Uterus (tissue), 4 donors: ENCODE measurements at places on chromosomes 7 and 10.
A peak's percentile ranks its signal among the peaks of the same experiment; 100 is the strongest.

DNA sequence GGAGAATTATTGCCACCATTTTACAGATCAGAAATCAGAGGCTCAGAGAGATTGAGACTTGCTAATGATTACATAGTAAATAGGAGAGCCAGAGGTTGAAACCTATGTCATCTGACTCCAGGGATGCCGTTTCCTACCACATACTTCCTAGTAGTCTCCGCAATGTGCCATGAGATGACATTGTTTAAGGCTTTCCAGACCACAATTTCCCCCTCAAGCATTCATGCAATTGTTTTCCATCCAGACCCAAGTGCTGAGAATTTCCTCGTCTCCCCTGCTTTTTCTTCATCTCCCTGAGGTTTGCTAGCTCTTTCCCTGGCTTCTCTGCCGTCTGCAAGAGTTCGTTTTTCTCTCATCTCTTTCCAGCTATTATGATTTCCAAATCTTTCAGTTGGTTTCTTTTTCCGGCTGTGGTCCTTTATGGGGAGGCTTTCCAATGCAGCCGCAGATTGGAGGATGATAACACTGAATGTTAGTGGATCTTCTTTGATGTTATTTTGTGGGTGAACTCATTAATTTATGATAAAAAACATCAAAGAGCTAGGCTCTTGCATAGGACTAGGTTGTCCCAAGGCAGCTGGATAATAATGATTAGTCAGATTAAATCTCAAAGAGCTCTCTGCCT, 6.9 kb upstream of the GOLGA7B start:
- peaks cover 7% of the 10 kb centered on the region for H3K27me3 ChIP-seq
- H3K27ac ChIP-seq, result no peak overlapping the region
- no peak for DNase-seq
- H3K36me3 ChIP-seq, result no peaks in the 10 kb centered on the region
- no peaks in the 10 kb centered on the region for H3K4me1 ChIP-seq

DNA sequence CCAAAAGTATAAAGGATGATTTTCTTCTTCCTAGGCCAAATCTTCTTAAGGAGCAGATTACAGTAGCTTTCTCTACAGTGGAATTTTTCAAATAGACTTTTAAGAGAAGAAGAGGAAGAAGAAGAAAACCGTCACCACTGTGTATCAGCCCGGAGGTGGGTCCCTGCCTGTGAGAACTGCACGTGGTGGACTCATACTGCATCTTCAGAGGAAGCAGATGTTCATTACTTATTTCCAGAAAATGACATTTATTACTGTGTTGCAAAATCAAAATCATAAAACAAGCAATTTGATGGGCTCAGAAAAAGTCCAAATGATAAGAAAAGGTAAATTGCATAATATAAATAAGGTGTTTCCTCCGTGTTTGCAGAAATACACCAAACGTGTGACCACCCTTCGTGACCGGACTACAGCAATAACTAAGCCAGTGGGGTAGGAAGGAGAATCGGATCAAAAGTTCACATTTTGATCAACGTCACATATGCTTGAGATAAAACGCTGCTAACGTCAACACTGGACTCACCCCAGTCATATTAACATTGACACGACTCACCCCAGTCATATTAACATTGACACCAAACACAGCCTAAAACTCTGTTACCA, 179.2 kb downstream of the PTPRN2 start:
- H3K27ac ChIP-seq, result no peak overlapping the region
- H3K4me1 ChIP-seq, result no peaks in the 10 kb centered on the region
- H3K27me3 ChIP-seq, result no peaks in the 10 kb centered on the region
- no peak for DNase-seq
- H3K36me3 ChIP-seq, result no peaks in the 10 kb centered on the region

GRCh38 chr7:135317676-135318325, 84.2 kb downstream of the STRA8 start:
- peak; percentile 45 for DNase-seq
- no peak overlapping the region for H3K27ac ChIP-seq
- no peaks in the 10 kb centered on the region for H3K4me1 ChIP-seq

- H3K4me3 ChIP-seq, result no peak overlapping the region
- no peaks in the 10 kb centered on the region for H3K27me3 ChIP-seq
- no peaks in the 10 kb centered on the region for H3K4me1 ChIP-seq
- H3K36me3 ChIP-seq, result no peaks in the 10 kb centered on the region
- no peak overlapping the region for H3K27ac ChIP-seq
These were observed 143.9 kb downstream of the PHTF2 start for GRCh38 chr7:77942431-77942830.

DNA sequence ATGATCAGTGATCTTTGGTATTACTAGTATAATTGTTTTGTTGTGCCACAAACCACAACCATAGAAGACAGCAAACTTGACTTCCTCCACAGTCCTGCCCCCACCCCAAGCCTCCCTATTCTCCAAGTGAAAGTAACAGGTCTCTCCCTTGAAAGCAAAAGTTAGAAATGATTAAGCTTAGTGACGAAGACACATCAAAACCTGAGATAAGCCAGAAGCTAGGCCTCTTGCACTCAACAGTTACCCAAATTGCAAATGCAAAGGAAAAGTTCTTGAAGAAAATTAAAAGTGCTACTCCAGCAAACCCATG, 7.5 kb downstream of the SAR1A start:
- H3K4me1 ChIP-seq, result no peaks in the 10 kb centered on the region
- H3K4me3 ChIP-seq, result no peak overlapping the region
- no peaks in the 10 kb centered on the region for H3K27me3 ChIP-seq
- H3K36me3 ChIP-seq, result no peaks in the 10 kb centered on the region
- no peak for DNase-seq

DNA sequence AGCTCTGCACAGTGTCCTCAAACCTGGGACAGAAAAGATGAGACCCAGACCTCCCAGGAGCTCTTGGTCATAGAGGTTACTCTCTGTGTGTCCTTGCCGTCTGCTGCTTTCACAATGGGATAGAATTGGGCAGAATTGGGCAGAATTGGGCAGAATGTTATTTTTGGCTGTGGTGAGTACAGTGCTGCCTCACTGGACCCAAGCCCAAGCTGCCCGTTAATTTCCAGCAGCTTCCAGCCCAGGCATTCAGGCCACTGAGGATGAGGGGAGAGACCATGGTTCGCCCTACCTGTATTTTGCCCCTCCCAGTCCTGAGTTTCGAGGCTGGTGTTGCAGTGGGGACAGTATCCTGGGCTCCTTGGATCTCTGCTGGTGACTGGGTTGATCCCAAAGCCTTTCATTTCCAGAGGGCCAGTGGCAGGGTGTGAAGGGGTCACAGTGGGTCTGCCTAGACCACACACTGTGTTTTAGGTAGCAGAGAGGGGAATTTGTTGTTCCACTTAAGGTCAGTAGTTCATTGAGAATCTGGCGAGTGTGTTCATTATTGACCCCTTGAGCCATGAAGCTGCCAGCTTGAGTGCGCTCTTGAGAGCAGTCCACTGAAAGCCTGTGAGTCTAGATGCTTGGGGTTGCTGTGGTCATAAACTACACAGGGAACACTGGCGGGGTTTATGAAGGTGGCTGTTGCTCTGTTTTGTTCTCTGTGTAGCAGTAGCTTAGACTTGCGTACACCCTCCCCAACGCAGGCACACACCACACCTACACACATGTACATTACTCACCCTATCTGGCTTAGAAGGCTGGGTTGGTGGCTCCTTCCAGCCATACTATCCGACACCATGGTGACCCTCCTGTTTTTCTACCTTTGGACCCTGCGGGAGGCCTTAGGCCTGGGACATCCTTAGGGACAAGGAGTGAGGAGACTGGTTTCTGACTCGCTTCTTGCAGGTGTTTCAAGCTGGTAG, 23.5 kb downstream of the NACAD start:
- H3K36me3 ChIP-seq, result no peaks in the 10 kb centered on the region
- H3K4me3 ChIP-seq, result no peak overlapping the region
- DNase-seq, result no peak
- no peaks in the 10 kb centered on the region for H3K27me3 ChIP-seq
- no peaks in the 10 kb centered on the region for H3K4me1 ChIP-seq

DNA sequence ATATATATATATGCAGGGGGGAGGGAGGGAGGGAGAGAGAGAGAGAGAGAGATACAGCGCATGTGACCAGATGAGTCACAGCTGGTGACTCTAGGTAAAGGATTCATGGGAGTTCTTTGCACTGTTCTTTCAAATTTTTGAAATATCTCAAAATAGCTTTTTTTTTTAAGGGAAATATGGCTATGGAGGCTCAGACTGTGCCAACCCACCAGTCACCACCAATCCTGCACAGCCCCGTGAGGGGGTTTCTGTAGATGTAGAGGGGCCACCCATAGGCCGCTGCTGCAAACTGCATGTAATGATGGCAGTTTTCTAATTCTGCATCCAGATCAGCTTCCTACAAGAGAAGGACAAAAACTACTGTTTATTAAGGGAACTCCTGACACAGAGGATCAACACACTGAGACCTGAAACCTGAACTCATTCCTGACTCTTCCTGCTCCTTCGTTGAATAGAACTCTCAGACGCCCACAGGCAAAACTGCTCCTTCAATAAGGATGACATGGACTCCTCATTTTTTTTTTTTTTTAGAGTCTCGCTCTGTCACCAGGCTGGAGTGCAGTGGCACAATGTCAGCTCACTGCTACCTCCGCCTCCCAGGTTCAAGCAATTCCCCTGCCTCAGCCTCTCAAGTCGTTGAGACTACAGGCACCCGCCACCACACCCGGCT, 17.3 kb downstream of the DAGLB start:
- H3K27me3 ChIP-seq, result no peaks in the 10 kb centered on the region
- DNase-seq, result no peak
- H3K27ac ChIP-seq, result no peak overlapping the region
- no peak overlapping the region for H3K4me3 ChIP-seq
- no peaks in the 10 kb centered on the region for H3K36me3 ChIP-seq
- H3K4me1 ChIP-seq, result no peaks in the 10 kb centered on the region

DNA sequence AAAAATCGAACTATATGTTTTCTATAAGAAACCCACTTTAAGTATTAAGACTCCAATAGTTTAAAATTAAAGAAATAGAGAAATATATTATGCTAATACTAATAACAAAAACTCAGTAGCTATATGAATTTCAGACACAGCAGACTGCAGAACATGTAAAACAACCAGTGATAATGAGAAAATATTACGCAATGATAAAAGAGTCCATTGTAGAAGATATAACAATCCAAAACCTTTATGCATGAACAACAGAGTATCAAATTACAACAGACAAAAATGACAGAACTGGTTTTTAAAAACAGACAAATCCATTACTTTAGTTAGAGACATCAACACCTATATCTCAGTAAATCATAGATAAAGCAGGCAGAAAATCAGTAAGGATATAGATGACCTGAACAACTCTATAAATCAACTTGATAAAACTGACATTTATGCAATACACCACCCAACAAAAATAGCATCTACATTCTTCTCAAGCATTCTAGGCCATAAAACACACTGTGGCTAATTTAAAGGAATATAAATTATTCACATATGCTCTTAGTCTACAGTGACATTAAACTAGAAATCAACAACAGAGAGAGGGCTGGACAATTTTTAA, 669.5 kb upstream of the GHITM start:
- no peak overlapping the region for H3K4me3 ChIP-seq
- no peak for DNase-seq
- H3K4me1 ChIP-seq, result no peaks in the 10 kb centered on the region
- no peaks in the 10 kb centered on the region for H3K27me3 ChIP-seq

DNA sequence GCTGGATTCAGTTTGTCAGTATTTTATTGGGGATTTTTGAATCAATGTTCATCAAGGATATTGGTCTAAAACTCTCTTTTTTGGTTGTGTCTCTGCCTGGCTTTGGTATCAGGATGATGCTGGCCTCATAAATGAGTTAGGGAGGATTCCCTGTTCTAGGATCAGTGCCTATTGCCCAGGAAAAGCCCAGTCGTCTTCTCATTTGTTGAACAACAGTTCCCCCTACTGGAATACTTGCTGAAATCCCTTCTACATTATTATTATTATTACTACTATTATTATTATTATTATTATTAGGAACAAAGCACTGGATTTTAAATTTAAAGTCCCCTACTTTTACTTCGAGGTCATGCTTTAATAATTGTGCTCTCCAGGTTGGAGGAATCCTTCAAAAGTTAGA, 528.9 kb downstream of the MAGI2 start:
- no peaks in the 10 kb centered on the region for H3K27me3 ChIP-seq
- no peaks in the 10 kb centered on the region for H3K4me1 ChIP-seq
- H3K36me3 ChIP-seq, result no peaks in the 10 kb centered on the region
- no peak for DNase-seq
- no peak overlapping the region for H3K4me3 ChIP-seq
- no peak overlapping the region for H3K27ac ChIP-seq

- no peak for DNase-seq
- no peak overlapping the region for H3K27ac ChIP-seq
- no peak overlapping the region for H3K4me3 ChIP-seq
- no peaks in the 10 kb centered on the region for H3K27me3 ChIP-seq
These were observed 124.1 kb downstream of the ZNF365 start for GRCh38 chr10:62498271-62498670.

DNA sequence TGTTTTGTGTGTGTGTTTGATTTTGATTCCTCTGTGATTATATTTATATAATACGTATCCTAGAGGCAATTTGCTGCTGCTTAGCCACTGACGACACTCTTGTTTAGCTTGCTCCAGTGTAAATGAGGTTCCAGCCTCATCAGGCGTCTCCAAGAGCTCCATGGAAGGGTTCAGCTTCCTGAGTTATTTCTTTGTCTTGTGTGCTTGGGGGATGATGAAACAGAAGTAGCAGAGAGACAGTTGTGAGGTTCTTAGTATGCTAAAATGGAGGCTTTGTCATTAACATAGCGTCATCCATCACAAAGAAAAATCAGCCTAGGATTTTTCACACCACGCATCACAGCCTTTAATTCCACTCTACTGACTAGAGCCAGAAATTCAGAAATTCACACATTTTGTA, 85.1 kb downstream of the KLF6 start:
- no peaks in the 10 kb centered on the region for H3K36me3 ChIP-seq
- H3K4me3 ChIP-seq, result no peak overlapping the region
- no peaks in the 10 kb centered on the region for H3K27me3 ChIP-seq
- no peak for DNase-seq
- no peaks in the 10 kb centered on the region for H3K4me1 ChIP-seq

GRCh38 chr10:29105516-29106215, 183.2 kb upstream of the LYZL1 start:
- H3K36me3 ChIP-seq, result no peaks in the 10 kb centered on the region
- no peaks in the 10 kb centered on the region for H3K4me1 ChIP-seq
- H3K4me3 ChIP-seq, result no peak overlapping the region
- no peaks in the 10 kb centered on the region for H3K27me3 ChIP-seq
- H3K27ac ChIP-seq, result no peak overlapping the region

- H3K27ac ChIP-seq, result no peak overlapping the region
- no peak for DNase-seq
- H3K36me3 ChIP-seq, result no peaks in the 10 kb centered on the region
- H3K27me3 ChIP-seq, result no peaks in the 10 kb centered on the region
- H3K4me1 ChIP-seq, result no peaks in the 10 kb centered on the region
These were observed 8.8 kb upstream of the CHST12 start for GRCh38 chr7:2394566-2395082.

GRCh38 chr7:158588085-158588877, 658 bp upstream of the PTPRN2 start:
- no peaks in the 10 kb centered on the region for H3K27me3 ChIP-seq
- H3K4me3 ChIP-seq, result peak overlapping the region; percentile 32
- no peak overlapping the region for H3K27ac ChIP-seq

- DNase-seq, result no peak
- H3K4me1 ChIP-seq, result no peaks in the 10 kb centered on the region
- H3K27me3 ChIP-seq, result no peaks in the 10 kb centered on the region
- H3K27ac ChIP-seq, result peak overlapping the region; percentile 87
- no peak overlapping the region for H3K4me3 ChIP-seq
These were observed 195.0 kb upstream of the SVIL start for GRCh38 chr10:29829776-29830175.

- no peak for DNase-seq
- no peaks in the 10 kb centered on the region for H3K36me3 ChIP-seq
- no peak overlapping the region for H3K27ac ChIP-seq
- no peak overlapping the region for H3K4me3 ChIP-seq
- H3K4me1 ChIP-seq, result no peaks in the 10 kb centered on the region
These were observed 78.9 kb downstream of the MKI67 start for GRCh38 chr10:128047351-128047750.
